ENCODE measurements at places on chromosomes 7 and 10.
A peak's percentile ranks its signal among the peaks of the same experiment; 100 is the strongest.

- no peak for DNase-seq
These were observed 456 bp upstream of the DLD start for GRCh38 chr7:107890493-107890961.

- no peak for DNase-seq
These were observed 121.9 kb upstream of the AUTS2 start for GRCh38 chr7:69476416-69476815.

GRCh38 chr10:95352684-95353083, 61.9 kb upstream of the PDLIM1 start:
- no peak for DNase-seq

DNA sequence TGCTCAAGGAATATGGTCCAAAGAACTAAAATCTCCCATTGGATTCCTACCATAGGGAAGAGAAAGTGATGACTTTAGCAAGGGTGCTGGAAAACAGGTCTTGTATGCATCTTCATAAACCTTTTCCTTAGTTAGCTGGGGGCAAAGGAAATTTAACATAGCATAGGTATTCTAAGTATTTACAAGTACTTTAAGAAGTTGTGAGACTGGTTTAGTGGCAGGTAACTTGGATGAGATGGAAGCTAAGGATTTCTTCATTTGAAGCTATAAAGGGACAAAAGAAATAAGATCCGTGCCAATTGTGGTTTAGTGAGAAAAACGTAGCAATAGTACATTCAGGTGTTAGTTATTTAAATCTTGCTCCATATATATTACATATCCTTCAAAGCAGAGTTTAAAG, 183.4 kb upstream of the TCF7L2 start:
- no peak for DNase-seq

DNA sequence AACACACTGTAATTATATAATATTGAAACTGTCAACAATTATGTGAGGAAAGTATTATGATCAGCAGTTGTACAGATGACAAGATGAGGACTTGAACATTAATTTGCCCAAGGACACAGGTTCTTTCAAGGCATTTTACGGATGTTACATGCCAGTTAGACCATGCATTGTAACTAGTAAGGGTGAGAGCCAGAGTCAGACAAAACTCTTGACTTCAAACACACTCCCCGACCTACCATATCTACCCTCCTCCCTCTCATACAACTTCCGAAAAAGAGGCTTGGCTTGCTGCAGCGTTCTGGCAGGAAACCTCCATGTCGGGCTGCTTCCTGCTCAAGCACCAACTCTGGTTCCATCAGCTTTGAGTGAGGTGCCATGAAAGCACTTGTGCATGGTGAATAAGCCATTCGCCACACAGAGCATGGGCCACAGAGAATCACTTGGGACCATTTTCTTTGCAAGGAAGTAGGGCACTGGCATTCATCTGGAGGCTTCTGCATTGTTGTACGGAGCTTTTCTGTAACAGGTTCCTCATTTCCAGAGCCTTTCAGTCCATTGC, 53.2 kb downstream of the FOXI2 start:
- peak; percentile 9 for DNase-seq

DNA sequence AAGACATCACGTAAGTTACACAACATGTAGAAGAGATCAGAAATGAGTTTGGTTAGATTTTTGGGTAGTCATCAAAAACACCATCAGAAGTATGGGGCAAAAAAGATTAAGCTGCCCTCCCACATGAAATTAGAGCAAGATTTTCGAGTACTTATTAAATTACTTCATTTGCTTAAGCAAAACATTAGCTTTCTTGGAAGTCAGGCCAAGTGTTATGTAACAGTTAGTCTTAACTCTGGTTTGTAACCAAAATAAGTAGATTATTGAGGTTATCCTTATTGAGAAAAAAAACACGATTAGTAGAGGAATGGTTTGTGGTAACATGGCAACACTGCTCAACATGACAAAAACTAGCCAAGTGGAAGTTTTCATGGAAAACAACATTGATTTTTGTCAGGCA, 37.9 kb downstream of the HBP1 start:
- no peak for DNase-seq

DNA sequence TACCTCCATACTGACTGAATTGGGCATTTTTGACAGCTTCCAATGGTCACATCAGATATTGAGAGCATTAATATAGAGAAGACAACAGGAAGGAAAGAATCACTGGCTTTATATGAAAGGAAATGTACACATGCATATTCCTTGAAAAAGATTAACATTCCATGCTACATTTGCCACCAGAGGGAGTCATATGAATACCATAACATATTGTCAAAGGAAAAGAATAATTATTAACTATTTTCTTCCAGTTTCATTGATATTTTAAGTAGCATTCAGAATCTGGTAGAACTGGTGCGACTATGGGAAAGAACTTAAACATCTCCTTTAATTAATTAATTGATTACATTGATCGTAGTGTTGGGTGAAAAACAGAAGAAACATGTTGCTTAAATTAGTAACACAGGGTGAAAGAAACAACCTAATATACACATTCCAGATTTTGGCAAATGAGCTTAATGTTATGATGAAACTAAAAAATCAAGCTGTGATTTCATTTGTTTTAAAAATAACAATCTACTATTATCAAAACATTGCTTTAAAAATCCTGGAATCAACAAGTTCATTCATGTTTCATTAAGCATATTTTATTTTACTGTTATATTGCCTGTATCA, 71.5 kb downstream of the GPR85 start:
- DNase-seq: no peak

GRCh38 chr10:7345717-7346116, 65.1 kb downstream of the SFMBT2 start:
- DNase-seq: no peak

DNA sequence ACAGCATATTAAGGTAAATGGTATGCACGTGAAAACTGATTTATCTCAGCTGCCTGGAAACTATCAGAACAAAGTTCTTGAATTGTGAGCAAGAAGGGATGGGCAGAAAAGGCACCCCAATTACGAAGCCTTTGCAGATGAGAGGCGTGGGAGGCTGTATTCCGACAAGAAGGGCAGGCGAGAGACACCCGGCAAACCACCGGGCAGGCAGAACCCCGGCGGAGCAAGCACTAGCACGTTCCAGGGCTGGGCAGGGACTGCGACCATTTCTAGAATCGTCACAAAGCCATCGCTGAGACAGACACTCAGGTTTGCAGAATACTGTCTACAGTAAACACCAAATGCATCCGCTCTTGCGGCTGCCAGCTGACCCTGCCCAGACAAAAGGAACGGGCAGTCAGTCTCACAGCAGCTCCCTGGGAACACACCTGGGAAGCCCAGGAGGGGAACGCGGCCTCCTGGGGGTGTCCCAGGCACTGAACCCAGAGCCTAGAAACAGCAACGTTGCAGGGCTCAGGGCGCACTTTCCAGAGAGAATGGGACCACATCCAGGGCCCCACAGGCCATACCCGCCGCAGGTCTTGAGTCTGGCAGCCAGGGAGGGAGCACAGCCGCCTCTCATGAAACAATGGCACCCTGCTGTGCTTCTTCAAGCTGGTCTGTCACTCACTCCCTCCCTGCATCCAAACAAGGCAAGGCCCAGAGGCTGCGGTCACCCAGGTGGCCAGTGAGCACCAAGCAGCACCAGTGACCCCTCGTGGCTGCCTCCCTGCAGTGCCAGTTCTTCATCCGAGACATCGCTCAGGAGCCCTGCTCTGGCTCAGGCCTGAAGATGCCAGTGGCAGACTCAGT, 261.9 kb downstream of the PTPRN2 start:
- DNase-seq: no peak

- no peak for DNase-seq
These were observed 24.0 kb upstream of the ABLIM1 start for GRCh38 chr10:114682121-114682520.
